ENCODE measurements at places on chromosomes 7 and 10. TPM values are rescaled to one million over a fixed set of nuclear protein-coding genes. Genes with fewer than 3 reads are reported as not detected.

UNCX gene
- not detected for total RNA-seq

ZNF33A gene
- total RNA-seq = 46.0 TPM

ZNF3 gene
- 29.2 TPM for total RNA-seq

STRIP2 gene
- 1.7 TPM for total RNA-seq

CASD1 gene
- total RNA-seq = 21.8 TPM

ADAMTS14 gene
- not detected for total RNA-seq

CALHM3 gene
- not detected for total RNA-seq

HGF gene
- total RNA-seq = 0.57 TPM

C10orf67 gene
- 0.49 TPM for total RNA-seq

IKZF1 gene
- 376 TPM for total RNA-seq

IDI1 gene
- total RNA-seq = 179 TPM

RHBDD2 gene
- 194 TPM for total RNA-seq

PIK3AP1 gene
- total RNA-seq = 1.5 TPM

IMMP2L gene
- total RNA-seq = 17.5 TPM

- no peak for DNase-seq
Measured at GRCh38 chr7:140609646-140610045, 31.0 kb downstream of the DENND2A start.

DNA sequence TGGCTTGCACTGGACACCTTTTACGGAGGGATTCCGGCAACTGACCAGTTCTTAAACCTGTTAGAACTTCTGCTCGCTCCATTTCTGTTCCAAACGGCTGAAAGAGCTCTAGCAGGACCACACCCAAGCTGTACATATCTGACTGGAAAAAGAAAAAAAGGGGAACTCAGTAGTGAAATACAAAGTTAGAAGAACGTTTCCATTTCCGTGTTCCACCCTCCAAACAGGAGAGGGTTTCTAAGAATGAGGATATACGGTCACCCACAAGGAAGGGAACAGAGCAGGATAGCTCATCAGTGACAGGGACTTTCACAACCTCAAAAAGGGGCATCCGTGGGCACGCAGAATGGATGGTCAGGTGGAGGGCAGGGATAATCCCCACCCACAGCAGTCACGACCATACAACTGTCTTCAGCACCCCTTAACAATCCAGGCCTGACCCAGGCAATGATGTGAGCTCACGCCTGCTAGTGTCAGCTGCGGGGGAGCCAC is 4.3 kb upstream of the ANKRD61 start:
- DNase-seq = no peak

- no peak for DNase-seq
Measured at GRCh38 chr10:107434854-107435253, 270.3 kb upstream of the SORCS1 start.

DNA sequence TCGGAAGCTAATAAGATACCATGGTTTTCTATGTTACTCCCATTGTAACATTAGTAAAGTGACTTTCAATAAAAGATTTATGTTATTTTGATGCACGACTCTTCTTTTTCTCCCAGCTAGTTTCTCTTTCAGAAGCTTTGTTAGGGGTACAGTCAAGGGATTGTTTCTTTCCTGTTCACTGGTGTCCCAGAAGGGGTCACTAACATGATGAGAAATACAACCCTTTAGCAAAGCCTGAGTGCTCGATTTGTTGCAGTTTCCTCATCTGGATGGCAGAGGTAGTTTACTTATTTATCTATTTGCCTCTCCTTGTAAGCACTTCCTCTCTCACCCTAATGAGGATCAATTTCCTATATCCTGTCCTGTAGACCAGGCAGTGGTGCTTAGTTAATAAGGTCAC is 17.0 kb downstream of the SRI start:
- no peak for DNase-seq

DNA sequence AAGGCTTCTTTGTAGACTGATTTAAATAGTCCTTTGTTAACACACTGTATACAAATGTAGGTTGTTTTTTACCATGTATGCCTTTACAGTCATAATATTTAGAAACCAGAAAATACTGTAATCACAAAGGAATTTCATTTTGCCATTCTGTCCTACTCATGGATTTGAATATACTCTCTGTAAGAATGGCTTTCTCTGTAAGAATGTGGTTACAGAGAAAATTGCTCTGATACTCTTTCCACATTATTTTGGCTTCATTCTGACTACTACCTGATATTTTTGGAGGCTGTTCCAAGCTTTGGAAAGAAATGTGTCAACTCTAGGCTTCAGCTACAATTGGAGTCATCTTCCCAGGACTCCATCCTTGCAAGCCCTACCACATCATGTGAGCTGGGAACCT is 23.5 kb downstream of the CH25H start:
- no peak for DNase-seq

DNA sequence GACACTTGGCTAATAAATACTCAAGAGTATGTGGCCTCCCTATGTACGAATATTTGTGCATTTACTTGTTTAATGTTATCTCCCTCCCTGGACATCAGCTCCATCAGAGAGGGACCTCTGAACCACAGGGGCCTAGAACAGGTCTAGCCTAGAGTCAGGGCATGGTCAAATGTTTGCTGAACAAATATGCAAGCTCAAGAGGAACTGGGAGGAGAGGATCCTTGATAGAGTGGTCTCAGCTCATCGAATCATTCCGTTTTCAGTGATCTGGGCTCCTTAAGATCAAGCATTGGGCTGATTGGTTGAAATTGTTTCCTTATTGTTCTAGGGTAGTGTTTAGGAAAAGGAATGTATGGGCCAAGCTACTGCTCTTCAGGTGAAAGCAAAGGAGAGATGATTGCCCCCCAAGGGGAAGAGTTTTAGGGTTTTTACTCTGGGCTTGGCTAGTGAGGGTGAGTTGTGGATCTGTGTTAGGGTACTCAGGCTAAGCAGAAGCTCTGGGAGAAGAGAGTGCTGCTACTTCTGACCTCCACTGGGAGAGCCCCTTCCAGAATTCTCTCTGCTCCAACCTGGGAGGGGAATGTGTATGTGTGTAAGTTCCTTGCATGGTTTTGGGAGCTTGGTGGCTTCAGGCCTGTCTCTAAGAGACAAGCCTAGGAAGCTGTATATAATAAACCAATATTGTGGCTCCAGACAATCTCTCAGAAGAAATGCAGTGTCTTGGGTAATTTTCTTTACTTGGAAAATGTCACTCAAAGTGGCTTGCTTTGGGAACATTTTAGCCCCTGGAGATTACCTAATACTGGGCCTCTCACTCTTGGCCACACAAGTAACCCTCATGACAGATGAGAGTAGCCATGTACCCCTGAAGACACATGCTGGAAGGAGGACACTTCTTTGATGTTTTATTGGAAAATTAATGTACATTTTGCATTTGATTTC is 110.0 kb downstream of the EMX2 start:
- DNase-seq = no peak

- DNase-seq = no peak
Measured at GRCh38 chr10:59561477-59562121, 148.1 kb downstream of the SLC16A9 start.

GRCh38 chr7:68306692-68307107 is 1291.6 kb upstream of the AUTS2 start:
- no peak for DNase-seq

- no peak for DNase-seq
Measured at GRCh38 chr10:27724287-27724686, 21.3 kb downstream of the MKX start.

- DNase-seq = no peak
Measured at GRCh38 chr10:5905854-5906507, 15.9 kb downstream of the FBH1 start.

DNA sequence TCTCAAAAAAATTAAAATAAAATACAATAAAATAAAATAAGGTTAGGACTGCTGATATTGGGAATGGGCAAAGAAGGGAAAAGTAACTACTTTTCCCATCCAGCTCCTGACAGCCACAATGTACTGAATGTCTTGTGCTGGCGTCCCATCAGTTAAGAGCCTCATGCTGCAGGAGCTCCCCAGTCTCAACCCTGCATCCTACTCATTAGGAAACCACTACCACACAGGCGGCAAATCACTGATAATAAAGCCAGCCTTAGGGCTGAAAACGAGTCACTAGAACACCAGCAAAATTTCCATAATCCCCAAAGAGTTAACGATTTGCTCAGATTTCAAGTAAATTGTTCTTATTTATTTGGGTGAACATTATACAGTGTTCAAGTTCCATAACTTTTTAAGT is 4.3 kb downstream of the YWHAG start:
- no peak for DNase-seq

- DNase-seq = no peak
Measured at GRCh38 chr10:4343873-4344272, 482.1 kb upstream of the AKR1E2 start.

GRCh38 chr10:123142701-123143161 is 5.2 kb upstream of the HMX2 start:
- DNase-seq = no peak

DNA sequence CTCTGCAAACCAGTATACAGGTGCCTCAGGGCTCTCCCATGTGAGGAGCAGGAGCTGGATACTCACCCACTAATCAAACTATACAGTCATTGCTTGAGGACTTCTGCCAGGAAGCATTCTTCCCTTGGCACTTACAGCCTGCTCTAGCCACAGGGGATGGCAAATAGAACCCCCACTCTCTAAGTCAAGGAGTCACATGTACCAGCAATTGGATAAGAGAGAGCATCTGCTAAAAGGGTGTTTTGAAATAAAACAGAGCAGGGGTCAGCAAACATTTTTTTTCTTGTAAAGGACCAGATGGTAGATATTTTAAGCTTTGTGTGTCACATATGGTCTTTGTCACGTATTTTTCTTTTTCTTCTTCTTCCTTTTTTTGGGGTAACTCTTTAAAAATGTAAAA is 865.2 kb upstream of the GHITM start:
- DNase-seq = no peak

- no peak for DNase-seq
Measured at GRCh38 chr10:15116225-15116624, 19.1 kb downstream of the RPP38 start.

GRCh38 chr7:103148131-103148993 is 537 bp downstream of the NAPEPLD start:
- DNase-seq = no peak

DNA sequence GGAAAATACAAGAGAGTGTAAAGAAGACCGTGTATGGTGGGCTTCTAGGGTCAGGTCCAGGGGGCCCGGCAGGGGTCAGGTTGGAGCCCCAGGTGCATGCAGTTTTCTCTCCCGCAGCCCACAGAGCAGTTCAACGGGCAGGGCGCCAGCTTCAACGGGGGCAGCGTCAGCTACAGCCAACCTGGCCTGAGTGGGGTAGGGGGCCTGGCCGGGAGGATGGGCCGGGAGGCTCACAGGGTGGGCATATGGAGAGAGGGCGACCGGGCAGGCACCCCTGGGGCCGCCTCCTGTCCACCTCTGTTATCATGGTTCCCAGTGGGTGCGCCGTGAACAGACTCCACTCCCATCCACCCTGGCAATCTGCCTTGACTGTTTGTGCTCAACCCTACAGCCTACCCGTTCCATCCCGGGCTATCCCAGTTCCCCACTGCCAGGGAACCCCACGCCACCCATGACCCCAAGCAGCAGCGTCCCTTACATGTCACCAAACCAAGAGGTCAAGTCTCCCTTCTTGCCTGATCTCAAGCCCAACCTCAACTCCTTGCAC is 11.5 kb downstream of the ZMIZ2 start:
- no peak for DNase-seq

DNA sequence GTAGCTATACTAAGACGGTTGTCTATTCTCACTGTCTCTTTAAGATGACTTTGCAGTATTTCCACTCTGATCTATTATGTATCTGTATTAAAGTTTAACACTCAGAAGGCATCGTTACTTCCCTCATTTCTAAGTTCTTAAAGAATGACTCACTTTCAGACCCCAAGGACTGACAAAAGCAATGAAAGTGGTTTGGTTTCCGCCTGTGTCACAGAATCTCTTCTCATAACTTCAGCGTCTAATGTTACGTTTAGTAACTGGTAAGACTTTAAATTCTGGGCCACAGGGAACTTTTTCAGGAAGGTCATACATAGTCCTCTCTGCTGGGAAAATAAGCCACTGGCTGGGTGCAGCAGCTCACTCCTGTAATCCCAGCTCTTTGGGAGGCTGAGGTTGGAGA is 892.0 kb upstream of the AUTS2 start:
- DNase-seq = no peak

- no peak for DNase-seq
Measured at GRCh38 chr7:68892236-68892635, 706.0 kb upstream of the AUTS2 start.

GRCh38 chr10:5556576-5556975 is 31.8 kb downstream of the CALML3 start:
- no peak for DNase-seq

- no peak for DNase-seq
Measured at GRCh38 chr10:51918884-51919325, 219.5 kb upstream of the CSTF2T start.

DNA sequence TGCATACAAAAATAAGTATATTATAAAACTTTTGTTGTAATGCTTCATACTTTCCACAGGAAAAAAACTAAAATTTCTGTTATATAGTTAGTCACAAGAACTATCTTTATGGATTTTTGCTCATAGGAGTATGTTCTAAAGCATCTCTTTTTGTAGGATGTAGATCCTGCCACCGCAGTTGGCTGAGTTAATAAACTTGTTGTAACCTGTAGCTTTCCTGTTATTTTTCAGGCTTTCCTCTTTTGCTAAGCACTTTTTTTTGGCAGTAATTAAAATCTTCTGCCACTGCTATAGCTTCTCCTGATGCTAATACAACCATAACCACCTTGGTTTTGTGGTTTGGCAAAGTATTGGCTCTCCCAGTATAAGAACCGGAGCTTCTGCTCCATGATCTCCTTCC is 60.3 kb downstream of the WNT2 start:
- DNase-seq = no peak

GRCh38 chr10:49111320-49111698 is 4.0 kb downstream of the VSTM4 start:
- no peak for DNase-seq

- no peak for DNase-seq
Measured at GRCh38 chr10:9654261-9654660, 1363.4 kb upstream of the CELF2 start.

GRCh38 chr10:49618821-49619220 is 5.0 kb downstream of the CHAT start:
- DNase-seq = no peak

DNA sequence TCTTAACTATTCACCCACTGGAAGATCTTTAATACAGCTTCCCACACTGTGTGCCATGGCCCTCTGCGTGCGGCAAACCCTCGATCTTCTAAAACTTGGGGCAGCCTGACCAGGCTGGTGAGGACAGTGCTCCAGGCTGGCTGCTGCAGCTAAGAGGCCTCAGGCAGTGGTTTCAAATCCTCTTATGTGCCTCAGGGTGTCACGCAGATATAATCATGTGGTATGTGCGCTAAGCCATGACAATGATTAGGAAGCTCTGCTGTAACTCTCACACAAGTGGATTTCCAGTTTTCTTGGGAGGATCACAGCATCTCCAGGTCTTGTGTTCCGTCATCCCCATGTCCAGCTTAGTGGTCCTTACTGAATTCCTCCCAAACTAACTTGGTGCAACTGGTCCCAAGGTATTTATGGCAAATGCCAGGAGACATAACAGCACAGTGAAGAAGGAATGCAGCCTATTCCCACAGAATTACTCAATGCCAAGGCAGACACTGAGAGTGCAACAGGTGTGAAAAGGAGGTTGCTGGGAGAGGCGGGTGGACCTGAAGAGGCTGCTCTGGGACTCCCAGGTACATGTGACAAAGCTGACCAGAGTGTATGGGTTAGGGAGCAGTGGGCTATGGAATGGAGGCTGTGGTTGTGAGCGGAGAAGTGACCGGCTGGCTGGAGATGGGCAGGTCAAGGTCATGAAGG is 2.3 kb downstream of the HPS1 start:
- no peak for DNase-seq

GRCh38 chr7:97418312-97418711 is 300.8 kb downstream of the SDHAF3 start:
- DNase-seq = no peak

- DNase-seq = no peak
Measured at GRCh38 chr10:63738410-63738809, 217.2 kb downstream of the REEP3 start.

GRCh38 chr7:128274884-128275603 is 34.0 kb downstream of the LEP start:
- no peak for DNase-seq
